ENCODE measurements at places on chromosomes 16 and 17. TPM values are rescaled to one million over a fixed set of nuclear protein-coding genes. Genes with fewer than 3 reads are reported as not detected.

- no peaks in the 10 kb centered on the region for H3K36me3 ChIP-seq
- H3K27ac ChIP-seq = no peak overlapping the region
- DNase-seq = no peak
- H3K27me3 ChIP-seq = no peaks in the 10 kb centered on the region
These were observed 7.4 kb downstream of the NDRG4 start for GRCh38 chr16:58507195-58507962.

GRCh38 chr16:84687715-84688114 lies 12.1 kb upstream of the USP10 start:
- no peak overlapping the region for H3K4me3 ChIP-seq
- no peaks in the 10 kb centered on the region for H3K4me1 ChIP-seq
- H3K27ac ChIP-seq = no peak overlapping the region
- no peak for DNase-seq

GRCh38 chr17:82031885-82032627 lies 578 bp downstream of the RAC3 start:
- H3K27me3 ChIP-seq = peaks cover 10% of the 10 kb centered on the region
- no peak for DNase-seq
- peaks cover 34% of the 10 kb centered on the region for H3K4me1 ChIP-seq
- no peak overlapping the region for H3K27ac ChIP-seq

GRCh38 chr16:61002479-61003204 lies 1033.6 kb downstream of the CDH8 start:
- no peak overlapping the region for H3K27ac ChIP-seq
- H3K4me1 ChIP-seq = no peaks in the 10 kb centered on the region
- no peaks in the 10 kb centered on the region for H3K27me3 ChIP-seq
- H3K4me3 ChIP-seq = no peak overlapping the region
- DNase-seq = no peak

- no peak for DNase-seq
- H3K27me3 ChIP-seq = no peaks in the 10 kb centered on the region
- H3K4me1 ChIP-seq = peaks cover 80% of the 10 kb centered on the region
- H3K4me3 ChIP-seq = peak overlapping the region; percentile 32
These were observed 8.3 kb downstream of the ZDHHC7 start for GRCh38 chr16:85003076-85003475.

Gene GCGR
- total RNA-seq = not detected

Measured in gastrocnemius medialis (tissue), 4 donors.